CD4-positive, alpha-beta T cell treated with Interleukin-17A for 4 hours (primary cell): ENCODE measurements at places on chromosomes 7 and 10.
A peak's percentile ranks its signal among the peaks of the same experiment; 100 is the strongest.

DNA sequence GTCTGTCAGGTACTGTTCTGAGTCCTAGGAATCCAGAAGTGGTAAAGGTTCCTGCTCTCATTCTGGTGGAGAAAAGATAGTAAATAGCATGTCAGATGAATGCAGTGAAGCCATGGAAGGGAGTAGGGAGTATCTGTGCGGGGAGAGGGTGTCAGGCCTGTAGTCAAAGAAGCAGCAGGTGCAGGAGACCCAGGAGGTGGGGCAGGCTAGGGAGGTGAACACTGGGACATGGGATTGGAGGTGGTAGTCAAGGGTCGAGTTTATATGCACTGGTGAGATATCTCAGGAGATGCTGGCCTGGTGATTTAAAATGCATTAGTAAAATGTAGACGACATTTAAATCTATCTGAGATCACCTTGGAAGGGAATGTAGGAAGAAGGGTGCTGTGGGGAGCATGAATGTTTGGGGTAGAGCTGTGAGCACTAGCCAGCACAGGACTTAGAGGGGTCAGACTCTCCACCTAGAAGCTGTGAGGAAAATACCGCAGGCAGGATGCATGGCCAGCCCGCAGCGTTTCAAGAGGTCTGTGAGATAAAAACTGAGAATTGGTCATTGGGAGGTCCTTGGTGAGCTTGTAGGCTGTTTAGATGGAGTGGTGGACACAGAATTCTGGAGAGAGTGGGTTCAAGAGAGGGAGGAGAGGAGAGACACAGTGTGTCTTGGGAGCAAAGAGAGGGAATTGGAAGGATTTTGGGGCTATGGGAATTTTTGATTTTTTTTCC is 6.8 kb downstream of the GTPBP4 start:
- DNase-seq, result no peak

GRCh38 chr10:33734393-33735155 is 400.1 kb upstream of the NRP1 start:
- DNase-seq, result no peak

GRCh38 chr7:27576360-27576944 is 86.2 kb downstream of the HIBADH start:
- DNase-seq, result no peak

DNA sequence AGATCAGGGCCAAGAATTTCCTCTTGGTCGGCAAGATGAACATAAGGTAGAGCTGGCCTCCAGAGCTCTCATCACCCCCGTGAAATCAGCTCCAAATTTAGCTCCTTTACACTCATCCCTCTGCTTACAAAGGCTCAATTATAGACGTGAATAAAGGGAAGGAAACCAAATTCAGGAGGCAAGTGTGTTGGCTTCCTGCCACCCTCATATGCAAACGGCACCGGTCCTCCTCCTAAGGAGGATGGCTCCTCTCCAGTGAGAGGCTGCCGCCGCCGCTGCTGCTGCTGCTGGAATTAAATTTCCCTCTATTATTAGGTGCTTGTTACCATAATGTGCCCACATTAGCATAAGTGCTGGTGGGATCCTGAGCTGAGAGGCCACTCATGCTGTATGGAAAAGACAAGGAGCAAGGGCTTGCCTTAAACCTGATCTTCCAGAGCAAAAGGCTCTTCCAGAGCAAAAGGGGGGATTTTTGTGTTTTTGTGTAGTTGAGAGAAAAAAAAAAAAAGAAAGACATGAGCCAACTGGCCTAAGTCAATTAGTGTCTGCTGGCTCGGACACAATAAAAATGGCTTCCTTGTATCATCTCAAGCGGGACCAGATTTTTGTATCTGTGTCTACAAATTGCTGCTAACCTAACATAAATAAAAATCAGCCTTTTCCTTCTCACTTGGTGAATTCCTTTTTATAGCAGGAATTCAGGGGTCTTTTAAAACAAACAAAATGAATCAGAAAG is 68.4 kb downstream of the CDHR3 start:
- DNase-seq, result peak; percentile 65

GRCh38 chr10:80283119-80283518 is 6.3 kb downstream of the MAT1A start:
- DNase-seq, result no peak

GRCh38 chr7:20560325-20561180 is 54.9 kb upstream of the ABCB5 start:
- DNase-seq, result no peak

GRCh38 chr10:11003679-11004078 is 14.0 kb upstream of the CELF2 start:
- no peak for DNase-seq

DNA sequence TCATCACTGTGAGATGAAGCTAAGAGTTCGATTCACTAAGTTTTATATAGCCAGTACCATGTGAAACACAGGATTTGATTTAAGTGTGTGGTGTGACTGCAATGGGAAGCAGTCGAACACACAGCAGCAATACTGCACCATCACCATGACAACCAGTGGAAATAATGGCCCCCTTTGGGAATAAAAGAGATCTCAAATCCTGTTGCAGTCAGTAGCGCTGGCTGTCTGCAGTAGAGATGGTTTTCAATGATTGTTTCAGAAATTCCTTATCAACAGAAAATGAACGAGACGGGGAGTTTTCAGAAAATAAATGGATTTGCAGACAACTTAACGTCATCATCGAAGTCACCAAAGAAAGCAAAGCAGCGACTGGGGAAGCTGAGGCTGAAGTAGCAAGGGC is 91.0 kb downstream of the PTPRE start:
- DNase-seq, result no peak
